Thoracic aorta (tissue), 2 donors: ENCODE measurements at places on chromosomes 3 and 15. TPM values are rescaled to one million over a fixed set of nuclear protein-coding genes. Genes with fewer than 3 reads are reported as not detected.

Gene SH2D7
- not detected for total RNA-seq

Gene C2CD4A
- total RNA-seq = not detected

Gene PLSCR4
- total RNA-seq = 115 TPM

Gene FBXL22
- 62.1 TPM for total RNA-seq
